NCI-H82 (cell line): ENCODE measurements at places on chromosomes 6 and 20.

DNA sequence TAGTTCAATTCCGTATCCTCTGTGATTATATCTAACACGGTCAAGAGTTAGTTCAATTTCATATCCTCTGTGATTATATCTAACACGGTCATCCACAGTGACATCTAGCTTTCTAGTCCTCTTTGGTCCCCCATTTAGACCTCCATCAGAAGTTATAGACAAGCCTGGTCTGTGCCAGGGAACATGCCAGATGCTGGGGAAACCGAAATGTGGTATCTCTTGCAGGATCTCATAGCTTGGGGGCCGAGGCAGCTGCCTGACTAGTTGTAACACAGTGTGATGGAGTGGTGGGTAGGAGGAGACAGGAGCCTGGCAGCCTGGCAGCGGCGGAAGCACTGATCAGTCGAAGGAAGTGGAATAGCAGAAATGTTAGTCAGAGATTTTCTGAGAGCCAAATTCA lies 13.8 kb upstream of the SMOC2 start:
- DNase-seq: no peak

GRCh38 chr6:111266276-111266675 lies 179.0 kb downstream of the SLC16A10 start:
- no peak for DNase-seq

- DNase-seq: no peak
Measured at GRCh38 chr6:36442103-36442670, 467 bp downstream of the PXT1 start.

GRCh38 chr6:140319209-140319608 lies 944.8 kb upstream of the CITED2 start:
- no peak for DNase-seq

DNA sequence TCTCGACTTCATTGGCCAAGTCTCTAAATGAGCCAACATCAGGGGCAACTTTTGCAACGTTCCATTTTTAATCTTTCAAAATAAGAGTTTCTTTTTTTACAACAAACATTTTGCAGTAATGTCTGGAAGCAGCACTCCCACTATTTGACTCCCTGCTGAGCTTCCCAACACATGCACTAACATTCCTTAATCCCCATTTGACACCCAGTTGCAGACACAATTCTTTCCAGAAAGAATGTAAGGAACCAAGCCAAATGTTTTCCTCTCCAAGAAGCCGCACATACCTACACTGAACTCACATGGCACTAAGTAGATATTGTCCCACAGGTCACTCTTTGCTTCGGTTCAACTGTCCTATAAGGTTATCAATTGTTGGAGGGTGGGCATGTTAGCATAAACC lies 165.6 kb downstream of the GRM1 start:
- no peak for DNase-seq
